ENCODE measurements at places on chromosomes 3 and 15.
A peak's percentile ranks its signal among the peaks of the same experiment; 100 is the strongest.

- no peak for DNase-seq
Measured at GRCh38 chr3:185272033-185272432, 18.2 kb upstream of the EHHADH start.

GRCh38 chr3:11539677-11540076 is 104.0 kb downstream of the VGLL4 start:
- peak; percentile 46 for DNase-seq

GRCh38 chr3:52234516-52235447 is 4.2 kb downstream of the TWF2 start:
- DNase-seq, result no peak

DNA sequence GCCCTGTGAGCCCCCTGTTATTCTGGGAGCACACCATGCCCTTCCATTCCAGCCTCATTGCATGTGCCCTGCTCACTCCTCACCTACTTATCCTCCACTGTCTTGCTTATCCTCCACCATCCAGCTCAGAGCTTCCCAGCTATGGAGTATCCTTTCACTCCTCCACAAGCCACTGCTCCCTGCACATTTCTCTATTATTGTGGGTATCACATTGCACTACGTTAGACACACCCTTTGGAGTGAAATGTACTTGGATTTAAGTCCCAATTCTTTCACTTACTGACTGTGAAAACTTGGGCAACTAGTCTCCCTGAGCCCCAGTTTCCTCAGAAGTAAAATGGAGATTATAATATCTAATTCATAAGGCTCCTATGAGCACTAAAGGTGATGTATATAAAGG is 4.3 kb downstream of the MASP1 start:
- DNase-seq, result no peak

GRCh38 chr3:23952646-23953045 is 7.6 kb downstream of the NR1D2 start:
- DNase-seq, result no peak

DNA sequence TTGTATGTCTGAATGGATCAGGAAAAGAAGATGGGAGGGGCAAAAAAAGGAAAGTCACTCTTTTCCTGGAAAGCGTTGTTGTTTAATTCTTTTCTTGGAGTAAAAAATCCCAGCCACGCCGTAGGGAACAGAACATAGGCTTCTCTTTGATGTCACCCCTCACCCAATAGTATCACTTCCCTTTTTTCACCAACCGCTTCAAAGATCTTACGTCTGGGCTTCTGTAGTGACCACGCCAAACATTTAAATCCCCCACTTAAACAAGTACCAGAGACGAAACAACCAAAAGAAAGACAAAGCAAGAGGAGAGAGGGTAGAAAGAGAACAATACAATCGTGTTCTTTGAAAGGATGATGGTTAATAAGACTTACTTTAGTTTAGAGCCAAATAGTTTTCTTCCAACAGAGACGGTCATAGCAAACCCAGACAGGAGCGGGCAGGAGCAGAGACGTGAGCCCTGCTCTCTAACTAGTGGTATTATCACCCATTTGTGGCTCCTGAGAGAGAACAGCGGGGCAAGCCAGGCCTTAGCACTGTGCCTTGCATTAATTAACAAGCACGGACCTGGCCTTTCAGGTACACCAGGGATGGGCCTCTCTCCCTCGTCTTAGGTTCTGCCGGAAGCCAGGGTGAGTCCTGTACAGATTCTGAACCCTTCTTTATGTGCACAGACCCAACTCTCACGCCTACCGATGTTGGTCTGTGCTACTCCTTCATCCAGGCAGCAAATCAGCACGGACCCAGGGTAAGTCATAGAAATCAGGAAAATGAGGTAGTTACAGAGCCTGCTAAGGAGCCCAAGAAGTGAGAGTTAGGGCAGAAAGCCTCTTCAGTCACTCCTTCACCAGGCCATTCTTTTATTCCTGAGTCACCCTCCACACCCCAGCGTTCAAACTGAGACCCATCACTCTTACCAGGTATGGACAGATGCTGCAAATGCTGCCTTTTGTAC is 28.2 kb upstream of the BCL6 start:
- no peak for DNase-seq

DNA sequence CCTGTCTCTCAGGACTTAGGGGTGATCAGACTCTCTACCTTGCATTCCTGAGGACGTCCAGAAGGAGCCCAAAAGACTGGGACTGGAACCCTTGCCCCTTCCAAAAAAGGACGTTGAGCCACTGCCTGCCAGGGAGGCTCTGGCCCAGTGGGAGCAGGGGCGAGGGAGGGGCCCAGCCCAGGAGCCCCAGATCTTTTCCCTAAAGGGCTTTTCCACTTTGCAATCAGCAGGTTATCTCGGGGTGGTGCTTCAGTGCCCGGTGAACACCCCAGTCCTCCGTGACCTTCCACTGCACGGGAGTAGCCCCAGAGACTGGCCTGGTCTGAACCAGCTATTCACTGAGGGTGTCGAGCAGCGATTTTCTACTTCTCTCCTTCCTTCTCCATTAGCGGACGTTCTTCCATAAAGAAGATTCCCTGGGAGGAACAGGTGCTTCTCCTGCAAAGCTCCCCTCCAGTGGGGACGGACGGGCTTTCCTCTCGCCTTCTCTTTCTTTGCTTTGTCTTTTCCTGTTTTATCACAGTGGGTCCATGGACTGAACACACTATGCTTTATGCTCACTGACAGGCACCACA is 113.7 kb downstream of the CHSY1 start:
- no peak for DNase-seq

DNA sequence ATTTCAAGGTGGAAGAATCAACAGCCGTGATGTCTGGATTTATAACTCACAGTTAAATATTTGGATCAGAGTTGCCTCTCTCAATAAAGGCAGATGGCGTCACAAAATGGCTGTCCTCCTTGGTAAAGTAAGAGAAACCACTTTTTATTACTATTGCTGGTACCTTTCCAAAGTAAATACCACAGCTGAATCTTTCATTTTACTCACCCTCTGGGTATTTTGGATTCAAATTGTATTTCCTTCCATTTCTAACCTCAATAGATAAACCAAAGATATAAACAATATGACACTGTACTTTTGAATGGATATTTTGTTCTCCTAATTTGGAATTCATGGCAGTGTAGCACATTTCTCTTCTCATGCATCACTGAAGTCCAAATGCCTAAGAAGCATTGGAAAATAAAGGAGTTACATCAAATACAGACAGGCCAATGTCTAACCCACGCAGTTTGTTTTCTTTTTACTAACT is 29.5 kb downstream of the KLHL24 start:
- DNase-seq, result no peak

Measured in WTC11 (cell line).